ENCODE measurements at places on chromosomes 7 and 10.

- DNase-seq: no peak
Observed at GRCh38 chr10:98610836-98611235, 164.1 kb upstream of the HPS1 start.

GRCh38 chr7:158097453-158098124 is 490.0 kb downstream of the PTPRN2 start:
- no peak for DNase-seq

- DNase-seq: no peak
Observed at GRCh38 chr10:1661859-1662437, 75.4 kb downstream of the ADARB2 start.

GRCh38 chr10:85100495-85100894 is 772.1 kb downstream of the CCSER2 start:
- no peak for DNase-seq

GRCh38 chr7:141042222-141043193 is 27.8 kb upstream of the MRPS33 start:
- DNase-seq: peak; percentile 18

DNA sequence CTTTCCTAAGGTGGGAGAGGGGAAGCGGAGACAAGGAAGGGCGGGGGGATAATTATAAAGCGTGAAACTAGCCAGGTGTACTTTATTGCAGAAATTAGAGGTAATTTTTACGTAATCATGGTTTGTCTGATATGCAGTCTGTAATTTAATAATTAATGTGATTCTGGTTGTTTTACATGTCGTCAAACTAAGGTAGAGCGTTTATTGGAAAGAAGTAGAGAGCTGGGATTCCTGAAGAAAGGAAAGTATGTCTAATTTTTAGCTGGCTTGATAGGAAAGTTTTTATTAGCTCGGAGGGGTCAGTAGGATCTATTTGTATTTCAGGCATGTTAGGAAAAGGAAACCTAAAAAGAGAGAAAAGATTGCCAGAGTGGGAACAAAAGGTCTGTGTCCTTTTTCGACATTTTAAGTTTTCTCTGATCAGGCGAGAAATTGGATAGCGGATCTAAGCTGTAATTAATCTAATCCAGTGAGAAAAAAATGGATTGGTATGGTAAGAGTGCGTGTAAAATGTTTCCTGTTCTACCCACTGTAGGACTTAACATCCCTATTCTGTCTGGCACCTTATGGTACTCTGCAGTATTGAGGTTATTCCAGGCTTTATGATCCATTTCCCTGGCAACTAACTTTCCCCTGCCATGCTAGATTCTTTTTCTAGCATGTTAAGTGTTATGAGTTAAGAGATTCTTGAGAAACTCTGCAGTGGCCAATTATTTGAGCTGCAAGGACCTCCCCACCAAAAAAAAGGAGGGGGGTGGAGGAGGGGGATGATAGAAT is 1.4 kb downstream of the CELF2 start:
- no peak for DNase-seq

GRCh38 chr10:33749790-33750189 is 415.3 kb upstream of the NRP1 start:
- DNase-seq: no peak

DNA sequence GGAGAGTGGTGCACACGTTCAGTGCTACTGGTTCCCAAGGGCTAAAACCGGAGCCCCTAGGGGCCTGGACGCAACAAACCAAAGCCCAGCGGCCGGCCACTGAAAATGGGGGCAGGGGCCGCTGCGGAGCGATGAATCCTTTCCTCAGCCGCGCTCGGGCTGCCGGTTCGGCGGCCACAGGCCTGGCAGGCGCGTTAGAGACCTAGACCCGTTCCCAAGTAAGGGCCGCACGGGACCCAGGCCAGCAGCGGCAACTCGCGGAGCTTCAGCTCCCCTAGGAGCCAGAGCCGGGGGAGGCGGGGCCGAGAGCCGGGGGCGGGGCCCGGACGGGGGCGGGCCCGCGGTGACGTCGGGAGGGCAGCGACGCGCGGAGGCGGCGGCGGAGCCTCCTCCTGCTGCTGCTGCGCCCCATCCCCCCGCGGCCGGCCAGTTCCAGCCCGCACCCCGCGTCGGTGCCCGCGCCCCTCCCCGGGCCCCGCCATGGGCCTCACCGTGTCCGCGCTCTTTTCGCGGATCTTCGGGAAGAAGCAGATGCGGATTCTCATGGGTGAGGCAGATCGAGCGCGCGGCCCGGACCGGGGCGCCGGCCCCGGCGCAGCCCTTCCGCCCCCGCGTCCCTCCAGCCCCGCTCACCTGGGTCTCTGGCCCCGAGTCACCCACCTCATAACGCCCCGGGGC is at the start of gene ARF5:
TSS of gene ARF5 (plus strand) at position 393 of the 678 bp plus-strand sequence. CDS start at position 481, 88 bp downstream.
- DNase-seq: peak; percentile 91

DNA sequence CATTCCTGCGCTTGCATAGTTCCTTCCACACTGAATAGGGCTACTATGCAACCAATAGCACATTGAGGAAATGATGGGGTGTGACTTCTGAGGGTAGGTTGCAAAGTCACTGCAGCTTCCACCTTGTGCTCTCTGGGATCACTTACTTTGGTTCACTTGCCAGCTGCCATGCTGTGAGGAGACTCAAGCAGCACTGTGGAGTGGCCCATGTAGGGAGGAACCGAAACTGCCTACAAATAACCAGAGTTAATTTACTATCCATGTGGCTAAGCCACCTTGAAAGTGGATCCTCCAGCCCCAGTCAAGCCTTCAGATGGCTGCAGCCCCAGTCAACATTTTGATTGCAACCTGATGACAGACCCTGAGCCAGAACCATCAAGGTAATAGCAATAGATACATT is 64.3 kb downstream of the FAM204A start:
- no peak for DNase-seq

DNA sequence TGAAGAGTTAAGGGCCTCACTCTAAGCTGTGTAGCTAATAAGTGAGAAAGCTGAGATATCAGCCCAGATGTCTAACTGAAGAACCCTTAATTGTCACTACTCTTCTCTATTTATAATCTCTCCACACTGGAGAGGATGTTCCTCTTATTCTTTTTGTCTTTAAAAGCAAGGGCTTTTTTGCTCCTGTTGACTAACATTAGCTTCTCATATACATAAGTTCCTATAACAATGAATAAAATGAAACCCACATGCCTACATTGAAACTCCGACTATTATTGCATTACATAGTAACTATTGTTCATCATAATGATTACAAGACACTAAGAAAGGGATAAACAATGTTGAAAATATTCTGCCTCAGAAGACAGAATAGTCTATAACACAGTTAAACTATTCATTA is 67.1 kb downstream of the GNAT3 start:
- no peak for DNase-seq

GRCh38 chr7:3187444-3188040 is 113.5 kb upstream of the SDK1 start:
- DNase-seq: no peak

GRCh38 chr7:12923971-12924370 is 236.5 kb downstream of the ARL4A start:
- no peak for DNase-seq

GRCh38 chr7:99563650-99564049 is 5.2 kb downstream of the ZNF655 start:
- DNase-seq: peak; percentile 90

- DNase-seq: peak; percentile 89
Observed at GRCh38 chr7:116499168-116500077, at the start of gene CAV2. CAV2 (plus strand) TSS chr7:116499738; CDS start chr7:116499782, 44 bp downstream.

GRCh38 chr10:129759214-129760002 is 204.7 kb downstream of the EBF3 start:
- no peak for DNase-seq

- no peak for DNase-seq
Observed at GRCh38 chr7:1163121-1163520, 3.1 kb upstream of the ZFAND2A start.

DNA sequence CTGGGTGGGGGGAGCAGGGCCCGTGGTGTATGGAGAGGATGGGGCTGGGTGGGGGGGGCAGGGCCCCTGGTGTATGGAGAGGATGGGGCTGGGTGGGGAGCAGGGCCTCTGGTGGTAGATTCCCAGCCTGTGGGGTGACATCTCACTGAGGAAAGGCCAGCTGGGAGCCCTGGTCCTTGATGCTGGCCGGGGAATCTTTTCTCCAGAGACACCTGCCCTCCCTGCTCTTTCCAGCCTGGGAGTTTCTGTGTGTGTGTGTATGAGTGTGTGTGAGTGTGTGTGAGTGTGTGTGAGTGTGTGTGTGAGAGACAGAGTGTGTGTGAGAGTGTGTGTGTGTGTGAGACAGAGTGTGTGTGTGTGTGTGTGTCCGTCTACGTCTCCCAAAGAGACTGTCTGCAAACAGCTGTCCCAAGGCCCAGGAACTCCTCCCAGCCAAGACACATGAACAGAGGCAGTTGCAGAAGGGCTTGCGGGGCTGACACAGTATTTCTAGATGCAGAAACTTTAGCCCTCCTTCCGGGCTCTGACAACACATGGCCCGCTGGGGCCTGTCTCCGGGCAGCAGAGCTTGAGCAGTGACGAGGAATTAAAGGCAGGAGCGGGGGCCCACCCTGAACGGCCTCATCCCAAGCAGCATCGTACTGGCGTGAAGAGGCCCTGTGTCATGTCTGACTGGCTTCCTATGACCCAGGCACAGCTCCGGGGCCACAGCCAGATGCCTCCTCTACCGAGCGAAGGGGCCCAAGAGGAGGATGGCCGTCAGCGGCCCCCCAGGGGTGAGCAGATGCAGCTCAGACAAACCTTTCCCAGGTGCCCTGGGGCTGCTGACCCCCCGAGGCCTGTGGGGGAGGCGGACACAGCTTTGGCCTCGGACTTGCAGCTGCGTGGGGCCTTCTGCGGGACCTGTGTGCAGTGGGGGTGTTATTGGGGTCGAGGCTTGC is 24.3 kb downstream of the FAM20C start:
- DNase-seq: no peak

GRCh38 chr7:158470336-158470735 is 117.3 kb downstream of the PTPRN2 start:
- DNase-seq: no peak

DNA sequence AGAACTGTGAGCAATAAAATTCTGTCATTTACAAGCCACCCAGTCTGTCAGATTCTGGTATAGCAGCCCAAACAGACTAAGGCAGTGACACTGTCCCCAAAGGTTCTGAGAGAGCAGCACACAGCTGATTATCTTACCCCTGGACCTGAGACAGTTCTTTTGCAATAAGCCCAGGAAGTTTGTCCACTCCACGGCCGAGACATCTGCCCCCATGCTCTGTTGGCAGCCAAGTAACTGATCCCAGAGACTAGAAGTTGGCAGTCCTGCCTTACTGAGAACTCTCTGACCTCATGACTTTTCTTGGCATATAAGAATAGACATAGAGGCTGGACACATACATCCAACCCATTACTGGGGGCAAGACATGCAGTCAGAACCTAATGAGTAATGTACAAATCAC is 243.0 kb upstream of the GRB10 start:
- DNase-seq: no peak

DNA sequence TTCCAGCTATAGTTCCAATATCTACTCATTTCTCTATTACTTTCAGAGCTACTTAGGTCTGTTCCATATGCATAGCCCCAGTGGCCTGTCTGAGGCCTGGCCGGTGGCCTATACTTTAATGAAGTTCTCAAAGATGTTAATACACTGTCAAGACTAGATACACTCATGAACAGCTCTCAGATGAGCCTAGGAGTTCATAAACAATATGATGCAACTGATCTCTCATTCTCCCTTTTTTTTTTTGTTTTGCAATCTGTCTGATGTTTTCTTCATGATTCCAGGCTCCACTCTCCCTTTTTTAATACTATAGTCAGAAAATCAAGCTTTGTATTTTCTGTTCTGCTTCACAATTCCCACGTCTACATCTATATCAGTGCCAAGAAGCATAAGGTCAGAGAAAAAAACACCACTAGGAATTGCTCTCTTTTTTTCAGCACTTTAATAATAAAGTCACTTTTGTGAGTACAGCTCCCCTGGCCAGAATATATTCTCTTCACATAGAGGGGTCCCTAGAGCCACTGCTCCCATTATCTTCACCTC is 321.0 kb downstream of the C7orf25 start:
- DNase-seq: no peak

- no peak for DNase-seq
Observed at GRCh38 chr10:71923138-71923692, 41.0 kb upstream of the CHST3 start.

- no peak for DNase-seq
Observed at GRCh38 chr10:31574577-31574976, 255.6 kb downstream of the ZEB1 start.

GRCh38 chr7:94444813-94445212 is 50.1 kb downstream of the COL1A2 start:
- no peak for DNase-seq

GRCh38 chr10:63677001-63677400 is 155.8 kb downstream of the REEP3 start:
- DNase-seq: no peak

DNA sequence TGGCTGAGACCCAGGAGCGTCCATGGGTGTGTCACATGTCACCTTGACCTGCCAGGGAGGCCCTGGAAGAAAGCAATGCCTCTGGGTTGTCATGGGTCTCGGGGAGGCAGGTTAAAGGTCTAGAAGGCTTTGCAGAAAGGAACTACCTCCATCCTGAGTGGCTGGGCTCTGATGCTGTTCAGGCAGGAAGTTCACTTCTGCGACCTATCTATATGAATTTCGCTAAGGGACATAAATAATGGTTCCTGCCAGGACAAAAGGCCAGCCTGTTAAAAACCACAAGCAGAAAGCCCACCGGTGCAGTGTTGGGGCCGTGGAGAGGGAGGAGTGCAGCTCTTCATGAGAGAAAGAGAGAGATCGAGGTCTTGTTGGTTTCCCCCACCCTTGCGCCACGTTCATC is 182.9 kb downstream of the PTPN20 start:
- DNase-seq: no peak

GRCh38 chr7:32427769-32428291 is 62.4 kb downstream of the LSM5 start:
- DNase-seq: peak; percentile 92

DNA sequence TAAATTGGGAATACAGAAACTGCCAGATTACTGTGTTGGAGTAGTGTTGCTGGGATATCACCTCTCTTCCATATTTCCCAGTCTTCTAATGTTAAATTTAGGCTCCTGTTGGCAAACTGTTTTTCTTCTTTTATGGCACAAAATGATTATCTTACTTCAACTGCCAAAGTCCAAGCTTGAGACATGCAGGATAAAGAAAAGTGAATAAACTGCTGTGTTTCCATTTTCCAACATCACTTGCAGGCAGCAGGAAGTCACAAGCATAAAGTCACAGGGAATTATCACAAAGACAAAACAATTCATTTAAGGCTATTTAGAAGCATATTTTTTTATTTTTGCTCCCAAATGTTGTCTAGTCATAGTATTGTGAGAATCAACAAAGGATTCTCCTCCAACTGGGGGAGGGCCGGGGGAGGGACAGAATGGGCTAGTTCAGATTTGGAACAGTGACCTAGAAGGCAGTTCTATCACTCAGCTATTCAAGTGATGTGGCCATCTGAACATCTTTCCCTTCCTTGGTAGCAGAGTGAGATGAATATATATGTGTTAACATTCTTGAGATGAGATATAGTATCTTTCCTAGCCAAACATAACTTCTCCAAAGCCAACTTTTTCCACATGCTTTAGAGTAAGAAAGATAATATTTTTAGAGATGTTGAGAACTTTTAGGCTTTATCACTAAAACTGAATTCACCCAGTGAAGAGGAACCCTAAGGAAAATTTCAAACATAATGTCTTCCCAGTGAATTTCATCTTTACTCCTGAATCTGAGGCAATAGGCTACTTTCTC is 364.7 kb downstream of the CTNNA3 start:
- DNase-seq: no peak
